ENCODE measurements at places on chromosomes 16 and 17.

DNA sequence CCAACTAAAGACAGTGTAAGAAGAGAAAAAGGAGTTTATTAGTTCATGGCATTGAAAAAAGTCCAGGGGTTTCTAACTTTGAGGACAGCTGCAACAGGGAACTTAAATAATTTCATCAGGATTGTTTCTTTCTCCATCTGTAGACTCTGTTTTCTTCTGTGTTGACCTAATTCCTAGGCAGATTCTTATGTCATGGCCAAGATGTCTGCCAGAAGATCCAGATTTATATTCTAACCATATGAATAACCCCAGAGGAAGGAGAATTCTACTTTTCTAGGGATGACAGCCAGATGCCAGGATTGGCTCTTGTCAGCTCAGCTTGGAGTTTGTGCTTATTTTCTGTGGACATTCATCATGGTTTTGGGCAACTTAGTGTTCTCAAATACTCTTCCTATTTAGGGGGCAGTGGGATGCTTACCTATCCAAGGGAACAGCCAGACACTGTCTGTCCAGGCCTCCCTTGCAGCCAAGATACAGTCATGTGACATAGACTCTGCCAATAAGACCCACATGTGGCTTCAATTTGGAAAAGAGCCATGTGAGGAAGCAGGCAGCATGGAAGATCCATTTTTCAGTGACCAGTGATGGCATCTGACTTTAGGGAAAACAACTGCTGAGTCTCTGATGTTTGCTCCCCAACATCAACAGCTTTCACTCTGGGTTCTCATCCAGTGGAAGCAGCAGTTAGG lies 18.2 kb downstream of the PCTP start:
- DNase-seq: no peak

DNA sequence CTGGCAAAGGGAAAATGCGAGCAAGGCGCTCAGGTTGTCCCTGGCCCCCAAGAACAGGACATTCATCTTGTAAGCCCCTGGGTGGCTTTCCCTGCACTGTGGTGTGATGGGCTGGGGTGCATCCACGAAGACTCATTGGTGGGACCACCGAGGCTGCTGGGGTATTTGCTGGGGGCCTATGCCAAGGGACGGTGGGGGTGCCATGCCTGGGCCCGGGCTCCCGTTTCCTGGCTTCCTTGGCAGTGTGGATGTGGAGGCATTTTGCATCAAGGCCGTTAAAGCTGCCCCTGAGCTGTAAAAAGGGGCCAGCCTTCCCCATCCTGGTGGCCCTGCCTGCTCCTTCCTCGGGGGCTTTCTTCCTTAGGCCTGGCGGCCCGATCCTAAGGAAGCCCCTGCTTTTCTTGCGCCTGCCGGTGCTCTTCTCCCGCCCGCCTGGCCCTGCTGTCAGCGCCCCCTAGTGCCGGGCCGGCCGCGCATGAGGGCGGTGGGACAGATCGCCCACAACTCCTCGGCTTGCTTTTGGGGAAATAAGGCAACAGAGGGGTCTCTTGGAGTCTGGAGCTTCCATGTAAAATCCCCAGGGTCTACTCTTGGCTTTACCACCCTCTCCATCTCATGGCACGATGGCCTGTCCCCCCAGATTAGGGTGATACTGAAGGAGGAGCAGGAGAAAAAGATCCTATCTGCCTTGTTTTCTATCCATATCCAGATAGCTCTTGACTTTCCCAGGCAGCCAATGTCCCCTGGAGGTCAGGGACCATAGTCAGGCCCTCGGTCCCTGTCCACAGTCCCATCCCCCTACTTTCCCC lies 9.8 kb upstream of the TBX2 start:
- DNase-seq: peak; percentile 72

GRCh38 chr17:19380481-19381301 lies 2.4 kb downstream of the MAPK7 start:
- no peak for DNase-seq

- no peak for DNase-seq
Measured at GRCh38 chr17:70922268-70922667, 752.9 kb downstream of the KCNJ2 start.

DNA sequence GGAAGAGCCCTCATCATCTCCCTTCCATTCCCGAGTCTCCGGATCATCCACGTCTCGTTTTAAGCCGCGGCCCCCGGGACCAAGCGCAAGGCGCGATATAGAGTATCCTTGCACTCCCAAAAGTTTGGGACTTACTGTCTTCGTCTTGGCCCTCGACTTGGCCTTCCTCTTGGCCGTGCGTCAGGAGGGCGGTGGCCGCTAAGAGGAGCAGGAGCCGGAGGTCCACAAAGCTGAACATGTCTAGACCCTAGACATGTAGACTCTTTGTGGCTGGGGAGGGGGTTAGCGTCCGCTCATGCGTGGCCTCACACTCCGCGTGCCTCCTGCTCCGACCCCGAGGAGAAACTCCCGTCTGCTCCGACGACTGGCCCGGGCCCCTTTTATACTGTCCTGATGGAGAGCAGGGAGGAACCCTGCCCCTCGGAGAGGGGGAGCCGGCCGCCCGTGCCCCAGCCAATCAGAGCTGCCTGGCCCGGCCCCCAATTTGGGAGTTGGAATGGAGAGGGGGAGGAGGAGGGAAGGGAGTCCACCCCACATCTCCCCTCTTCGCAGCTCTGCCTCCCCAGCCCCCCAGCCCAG lies at the start of gene COL1A1:
Gene COL1A1, minus strand, starts transcription at position 356 of the 579 bp plus-strand sequence. Its CDS starts 118 bp downstream, at position 238.
- DNase-seq: no peak

GRCh38 chr16:30478766-30479478 lies 6.4 kb downstream of the ITGAL start:
- no peak for DNase-seq

DNA sequence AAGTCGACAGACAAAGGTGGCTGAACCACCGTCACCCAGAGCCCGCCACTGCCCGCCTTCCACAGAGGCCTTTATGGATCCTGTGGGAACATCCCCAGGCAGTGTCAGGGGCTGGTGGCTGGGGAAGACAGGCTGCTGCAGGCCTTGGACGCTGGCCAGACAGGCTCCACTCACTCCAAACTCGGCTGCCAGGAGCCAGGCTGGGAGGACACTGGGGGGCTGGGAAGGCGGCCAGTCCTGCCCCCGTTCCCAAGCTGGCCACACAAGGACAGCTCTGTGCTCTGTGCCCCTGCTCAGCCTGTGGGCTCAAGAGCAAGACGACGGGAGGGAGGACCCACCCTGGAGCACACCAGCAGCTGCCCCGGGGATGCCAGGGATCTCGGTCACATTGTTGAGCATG lies 7.6 kb upstream of the LCAT start:
- no peak for DNase-seq

DNA sequence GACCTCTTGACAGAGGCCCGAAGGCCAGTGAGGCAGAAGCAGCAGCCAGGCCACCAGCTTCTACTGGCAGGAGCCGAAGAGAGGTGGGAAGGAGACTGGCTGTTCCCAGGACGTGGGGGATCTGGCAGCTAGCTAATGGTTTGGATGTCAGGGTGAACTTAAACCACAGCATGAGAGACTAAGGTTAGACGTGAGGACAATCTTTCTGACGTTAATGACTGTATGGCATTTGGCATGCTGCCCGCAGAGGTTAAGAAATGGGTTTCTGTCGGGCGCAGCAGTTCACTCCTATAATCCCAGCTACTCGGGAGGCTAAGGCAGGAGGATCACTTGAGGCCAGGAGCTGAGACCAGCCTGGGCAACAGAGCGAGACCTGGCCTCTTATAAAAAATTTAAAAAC lies 6.3 kb upstream of the KRT13 start:
- no peak for DNase-seq

DNA sequence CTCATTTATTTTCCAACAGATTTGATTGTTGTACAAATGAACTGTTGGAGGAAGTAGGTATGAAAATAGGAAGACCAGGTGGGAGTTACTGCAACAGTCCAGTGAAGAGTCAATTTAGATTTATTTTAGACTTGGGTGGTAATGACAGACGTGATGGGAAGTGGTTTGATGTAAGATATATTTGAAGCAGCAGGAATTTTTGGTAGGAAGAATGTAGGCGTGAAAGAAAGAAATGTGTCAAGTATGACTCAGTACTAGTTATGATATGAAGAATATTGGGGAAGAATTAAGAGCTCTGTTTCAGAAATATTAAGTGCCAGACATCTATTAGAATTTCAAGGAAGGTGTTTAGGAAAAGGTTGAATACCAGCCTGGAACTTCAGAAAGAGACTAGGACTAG lies 247.9 kb upstream of the AXIN2 start:
- no peak for DNase-seq

DNA sequence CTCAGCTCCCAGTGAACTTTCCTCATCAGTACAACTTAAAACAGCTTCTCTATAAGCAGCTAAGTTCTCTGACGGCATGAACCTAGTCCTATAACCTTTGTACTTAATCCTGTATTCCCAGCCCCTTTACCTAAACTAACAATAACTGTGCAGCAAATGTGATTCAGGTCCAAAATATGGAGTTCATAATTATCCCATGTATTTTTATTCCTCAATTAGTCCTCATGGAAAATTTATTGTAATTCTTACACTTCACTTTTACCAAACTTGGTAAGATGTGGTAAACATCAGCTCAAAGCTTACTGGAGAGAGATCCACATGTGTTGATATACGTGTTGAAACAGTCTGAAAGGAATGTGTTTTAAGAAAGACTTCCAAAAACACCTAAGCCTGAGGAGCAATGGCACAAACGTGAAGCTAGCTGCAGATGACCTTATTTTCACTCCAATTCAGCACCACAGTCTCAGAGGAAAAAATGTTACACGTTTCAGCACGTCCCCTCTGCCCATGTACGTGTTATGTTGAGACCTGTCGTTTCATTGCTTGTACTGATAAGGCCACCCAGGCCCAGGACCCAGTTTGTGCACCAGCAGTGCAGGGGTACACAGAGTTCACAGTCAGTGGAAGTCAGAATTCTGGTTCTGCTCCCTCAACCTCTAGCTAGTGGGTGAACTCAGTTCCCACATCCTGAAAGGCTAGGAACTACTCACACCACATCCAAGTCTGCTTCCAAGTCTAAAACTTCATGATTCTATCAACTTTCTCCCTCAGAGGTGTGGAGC lies 7.1 kb downstream of the USP31 start:
- DNase-seq: no peak

Data from WERI-Rb-1 (cell line).